ENCODE measurements at places on chromosomes 13 and 19. TPM values are rescaled to one million over a fixed set of nuclear protein-coding genes. Genes with fewer than 3 reads are reported as not detected.
A peak's percentile ranks its signal among the peaks of the same experiment; 100 is the strongest.

- DNase-seq, result peak; percentile 26
Measured at GRCh38 chr13:44646044-44646443, 69.9 kb upstream of the TSC22D1 start.

DNA sequence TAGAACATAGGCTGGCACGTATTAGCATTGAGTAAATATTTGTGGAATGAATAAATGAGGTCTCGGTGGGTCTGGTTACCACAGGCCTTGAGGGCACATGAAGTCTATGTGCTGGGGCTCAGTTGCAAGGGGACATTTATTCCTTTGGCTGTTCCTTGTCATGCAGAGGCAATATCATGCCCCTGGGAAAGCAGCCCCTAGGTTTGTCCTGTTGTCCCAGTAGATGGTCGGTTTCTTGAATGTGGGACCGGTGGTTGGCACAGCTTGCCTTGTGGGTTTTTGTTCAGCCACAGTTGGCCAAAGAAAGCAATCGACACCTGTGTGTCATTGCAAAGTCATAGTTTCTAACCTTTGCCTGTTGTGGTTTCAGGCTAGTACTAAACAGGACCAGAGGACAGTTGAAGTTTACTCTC lies 24.7 kb upstream of the GPR183 start:
- DNase-seq, result no peak

- peak; percentile 97 for DNase-seq
Measured at GRCh38 chr19:43562698-43563241, 12.6 kb downstream of the XRCC1 start.

GRCh38 chr13:47268270-47268669 lies 371.4 kb upstream of the HTR2A start:
- no peak for DNase-seq

Gene VN1R4
- not detected for total RNA-seq

DNA sequence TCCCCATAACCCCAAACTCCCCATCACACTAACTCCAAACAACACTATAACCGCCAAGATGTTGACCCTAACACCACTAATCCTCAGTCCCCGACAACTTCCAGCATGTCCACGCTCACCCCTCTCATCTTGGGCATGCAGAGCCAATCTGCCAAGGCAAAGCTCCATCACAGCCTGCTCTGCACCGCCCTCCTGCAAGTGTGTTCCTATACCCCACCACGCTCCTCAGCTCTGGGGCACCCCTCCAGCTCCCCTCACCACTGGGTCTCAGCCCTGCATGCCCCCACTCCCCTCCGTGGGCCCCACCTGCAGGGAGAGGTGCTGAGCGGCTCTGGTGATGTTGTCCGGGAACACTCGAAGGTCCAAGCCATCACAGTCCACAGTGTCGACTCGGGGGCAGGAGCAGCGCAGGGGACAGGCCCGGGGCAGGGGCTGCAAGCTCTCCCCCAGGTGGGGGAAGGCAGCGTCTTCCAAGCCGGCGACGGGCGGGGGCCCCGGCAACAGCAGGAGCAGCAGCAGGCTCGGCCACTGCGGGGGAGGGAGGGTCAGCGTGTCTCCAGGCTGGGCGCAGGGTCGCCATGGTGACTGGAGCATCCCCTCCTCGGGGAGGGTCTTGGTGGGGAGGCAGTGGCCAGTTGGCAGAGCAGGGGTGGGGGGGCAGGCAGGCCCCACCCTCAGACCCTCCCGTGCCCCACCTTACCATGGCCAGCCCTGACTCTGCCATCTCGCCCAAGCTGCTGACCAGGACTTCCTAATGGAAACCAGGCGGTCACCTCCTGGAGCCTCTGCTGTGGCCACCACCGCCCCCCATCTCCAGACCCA lies 527 bp downstream of the PODNL1 start:
- DNase-seq, result no peak

GRCh38 chr19:41350735-41351338 lies 2.9 kb downstream of the TGFB1 start:
- no peak for DNase-seq

Gene MBD3L3
- total RNA-seq, result 9.0 TPM

- peak; percentile 79 for DNase-seq
Measured at GRCh38 chr19:42113641-42114348, 18.5 kb downstream of the POU2F2 start.

Gene PRRG2
- 1.9 TPM for total RNA-seq

- DNase-seq, result peak; percentile 1
Measured at GRCh38 chr13:57946361-57946760, 314.8 kb downstream of the PCDH17 start.

GRCh38 chr19:18435842-18436670 lies 1.9 kb downstream of the ISYNA1 start:
- DNase-seq, result no peak

Gene OR7A5
- not detected for total RNA-seq

DNA sequence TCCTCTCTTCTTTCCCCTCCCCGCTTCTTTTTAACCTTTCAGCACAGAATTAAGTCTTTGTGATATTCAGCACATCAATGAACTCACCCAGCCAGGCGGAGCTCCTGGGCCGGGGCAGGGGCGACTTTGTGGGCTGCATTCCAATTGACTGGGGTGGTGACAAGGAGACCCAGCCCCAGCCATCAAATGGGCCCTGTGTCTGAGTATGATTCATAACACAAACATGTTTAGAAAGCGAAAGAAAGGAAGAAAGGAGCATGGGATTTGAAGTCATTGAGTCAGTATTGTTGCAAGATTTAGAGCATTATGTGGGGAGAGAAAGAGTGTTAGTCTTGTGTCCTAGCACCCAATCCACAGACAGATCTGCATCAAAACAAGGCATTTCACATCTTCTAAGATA lies 185.3 kb downstream of the LHFPL6 start:
- peak; percentile 51 for DNase-seq

Gene NLRP4
- not detected for total RNA-seq

GRCh38 chr19:40605216-40605971 lies 4.2 kb downstream of the LTBP4 start:
- DNase-seq, result peak; percentile 86

Gene ZNF799
- 3.0 TPM for total RNA-seq

Gene DNAJC3
- total RNA-seq, result 21.5 TPM

Gene CDC42EP5
- 119 TPM for total RNA-seq

- peak; percentile 31 for DNase-seq
Measured at GRCh38 chr13:26254583-26255111, 718 bp downstream of the CDK8 start.

Gene GRK1
- total RNA-seq, result not detected
